NCI-H524 treated with DMSO at 0.1 percent for 48 hours (cell line): ENCODE measurements at places on chromosomes 5 and 9.
A peak's percentile ranks its signal among the peaks of the same experiment; 100 is the strongest.

DNA sequence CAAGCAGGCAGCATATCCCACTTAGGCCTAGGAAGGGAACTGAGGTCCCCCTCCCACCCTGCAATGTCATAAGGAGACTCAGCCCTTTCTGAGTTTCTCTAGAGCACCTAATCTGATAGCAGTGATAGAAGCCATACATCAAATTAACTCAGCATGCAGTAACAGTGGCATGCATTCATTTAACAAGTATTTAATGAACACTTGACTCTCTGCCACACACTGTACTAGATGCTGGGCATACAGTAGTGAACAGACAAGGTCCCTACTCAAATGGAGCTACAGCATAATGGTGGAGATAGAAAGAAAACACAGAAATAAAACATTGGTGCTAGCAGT, 58.6 kb downstream of the SLC22A5 start:
- DNase-seq = no peak

- DNase-seq = peak; percentile 99
These were observed 6.2 kb downstream of the SKP2 start for GRCh38 chr5:36158144-36158543.

DNA sequence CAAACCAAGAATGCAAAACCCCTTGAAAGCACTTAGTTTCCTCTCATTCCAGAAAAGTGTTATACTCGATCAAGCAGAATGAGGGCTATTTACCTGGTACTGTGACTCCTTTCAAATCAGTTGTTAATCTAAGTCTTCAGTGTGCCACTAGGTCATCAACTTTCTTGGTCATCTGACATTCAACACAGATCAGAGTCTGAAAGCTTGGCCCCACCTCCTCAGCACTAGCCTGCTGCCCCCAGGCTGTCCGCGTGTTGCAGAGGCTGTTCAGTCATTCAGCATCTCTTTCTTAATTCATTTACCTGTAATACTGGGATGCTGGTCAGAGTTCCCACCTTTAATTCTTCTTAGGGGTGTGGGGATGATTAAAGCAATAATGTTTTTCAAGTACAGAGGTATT, 28.5 kb downstream of the ENC1 start:
- DNase-seq = no peak

GRCh38 chr9:129281506-129282145, 103.6 kb upstream of the IER5L start:
- DNase-seq = no peak

- DNase-seq = no peak
These were observed 20.5 kb upstream of the CCL28 start for GRCh38 chr5:43432486-43433375.

- no peak for DNase-seq
These were observed 536 bp upstream of the STX17 start for GRCh38 chr9:99905833-99906402.

DNA sequence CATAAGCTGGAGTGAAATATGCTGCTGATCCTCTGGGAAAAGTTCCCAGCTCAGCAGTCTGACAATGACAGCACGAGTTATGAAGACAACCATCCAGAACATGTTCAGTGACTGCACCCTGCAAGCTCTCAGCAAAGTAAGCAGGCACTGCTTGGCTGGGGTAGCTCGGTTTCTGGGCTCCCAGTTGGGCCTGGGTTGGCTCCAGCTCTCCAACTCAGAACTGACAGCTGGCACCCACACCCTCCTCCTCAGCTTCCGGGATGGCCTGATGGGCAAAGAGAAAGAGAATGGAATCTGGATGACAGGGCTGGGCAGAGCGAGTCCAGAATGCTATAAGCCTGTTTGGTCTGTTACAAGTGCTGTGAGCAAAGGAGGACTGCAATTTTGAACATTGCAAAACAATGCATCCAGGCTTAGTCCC, 185.0 kb downstream of the CSNK1G3 start:
- no peak for DNase-seq
